ENCODE measurements at places on chromosomes 2 and 18. TPM values are rescaled to one million over a fixed set of nuclear protein-coding genes. Genes with fewer than 3 reads are reported as not detected.
A peak's percentile ranks its signal among the peaks of the same experiment; 100 is the strongest.

The POTEJ gene
- total RNA-seq: not detected

The OSR1 gene
- total RNA-seq: 2.5 TPM

The DCAF17 gene
- 24.1 TPM for total RNA-seq

The DUSP19 gene
- total RNA-seq: 5.3 TPM

The OSBPL1A gene
- 15.1 TPM for total RNA-seq

The FBLN7 gene
- total RNA-seq: 14.7 TPM

The CAPN14 gene
- total RNA-seq: 0.05 TPM

- no peak for DNase-seq
These were observed 21.2 kb upstream of the EPAS1 start for GRCh38 chr2:46275995-46276394.

- DNase-seq: no peak
These were observed 131.8 kb upstream of the KYNU start for GRCh38 chr2:142745691-142746090.

- peak; percentile 13 for DNase-seq
These were observed 100.6 kb downstream of the UPP2 start for GRCh38 chr2:158202161-158202815.

- peak; percentile 60 for DNase-seq
These were observed 31.9 kb upstream of the GALNT14 start for GRCh38 chr2:31170071-31170698.

- DNase-seq: no peak
These were observed 193.8 kb downstream of the FAM210A start for GRCh38 chr18:13532406-13533075.

- DNase-seq: no peak
These were observed 142.3 kb downstream of the BABAM2 start for GRCh38 chr2:28032816-28033215.

- no peak for DNase-seq
These were observed 78.2 kb downstream of the FBXO15 start for GRCh38 chr18:74069178-74070050.

- peak; percentile 12 for DNase-seq
These were observed 12.3 kb upstream of the CNGA3 start for GRCh38 chr2:98333922-98334321.

- DNase-seq: no peak
These were observed 41.5 kb downstream of the KANSL3 start for GRCh38 chr2:96596596-96596995.

DNA sequence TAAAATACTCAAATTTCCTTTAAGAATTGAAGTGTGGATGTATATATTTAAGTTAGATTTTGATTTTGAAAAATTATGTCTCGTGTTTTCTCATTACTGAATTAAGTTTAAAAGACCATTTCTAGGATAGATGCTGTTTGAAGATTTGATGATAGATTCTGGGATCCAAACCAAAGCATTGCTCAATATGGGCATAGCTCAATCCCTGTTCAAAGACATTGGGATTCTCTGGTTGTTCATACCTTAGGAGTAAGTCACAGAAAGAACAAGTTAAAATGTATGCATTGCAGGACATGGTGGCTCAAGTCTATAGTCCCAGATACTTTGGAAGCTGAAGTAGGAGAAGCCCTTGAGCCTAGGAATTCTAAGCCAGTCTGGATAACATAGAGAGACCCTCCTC is 622.3 kb downstream of the ADCYAP1 start:
- DNase-seq: no peak

DNA sequence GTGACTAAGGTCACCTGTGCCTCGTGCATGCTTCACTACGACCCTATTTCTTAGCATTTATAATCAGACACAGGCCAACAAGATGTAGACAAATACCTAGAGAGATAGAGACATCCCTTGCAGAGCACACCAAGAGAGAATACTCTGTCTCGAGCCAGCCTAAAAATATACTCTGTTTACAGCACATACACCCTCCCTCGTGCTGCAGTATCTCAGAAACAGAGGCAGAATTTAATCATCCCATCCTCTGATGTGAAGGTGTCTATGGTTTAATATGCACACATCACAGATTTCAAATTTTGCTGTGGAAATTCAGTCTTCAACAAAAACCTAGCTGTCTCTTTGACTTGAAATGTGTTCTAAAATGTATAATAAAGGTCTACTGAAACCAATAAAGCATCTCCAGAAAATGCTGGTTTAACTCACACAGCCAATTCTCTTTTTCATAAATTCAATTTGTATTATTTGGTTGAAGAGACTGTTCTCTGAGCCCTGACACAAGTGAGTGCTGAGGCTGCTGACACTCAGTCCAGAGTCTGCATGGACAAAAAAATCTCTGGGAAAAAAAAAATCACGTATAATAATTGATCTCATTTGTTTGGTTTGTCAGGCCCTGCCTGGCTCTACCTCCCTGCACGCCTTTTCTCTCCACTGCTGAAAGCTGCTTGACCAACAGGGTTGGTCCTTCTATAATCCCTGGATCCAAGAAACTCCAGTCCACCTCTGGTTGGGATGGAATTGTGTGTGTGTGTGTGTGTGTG is 142.0 kb upstream of the FSHR start:
- no peak for DNase-seq

- no peak for DNase-seq
These were observed 500.5 kb downstream of the CCDC85A start for GRCh38 chr2:56684327-56684726.

GRCh38 chr2:177557794-177558193 is 165.2 kb downstream of the AGPS start:
- no peak for DNase-seq

GRCh38 chr2:162297925-162298552 is 20.4 kb downstream of the IFIH1 start:
- DNase-seq: peak; percentile 85

GRCh38 chr2:219284501-219285372 is 5.6 kb downstream of the DNAJB2 start:
- no peak for DNase-seq

All from myocyte (in vitro differentiated cells).